ENCODE measurements at places on chromosomes 1 and 21.

- DNase-seq, result no peak
Observed at GRCh38 chr1:18513995-18514394, 33.3 kb downstream of the KLHDC7A start.

GRCh38 chr1:97632075-97632474 is 288.8 kb downstream of the DPYD start:
- DNase-seq, result no peak

DNA sequence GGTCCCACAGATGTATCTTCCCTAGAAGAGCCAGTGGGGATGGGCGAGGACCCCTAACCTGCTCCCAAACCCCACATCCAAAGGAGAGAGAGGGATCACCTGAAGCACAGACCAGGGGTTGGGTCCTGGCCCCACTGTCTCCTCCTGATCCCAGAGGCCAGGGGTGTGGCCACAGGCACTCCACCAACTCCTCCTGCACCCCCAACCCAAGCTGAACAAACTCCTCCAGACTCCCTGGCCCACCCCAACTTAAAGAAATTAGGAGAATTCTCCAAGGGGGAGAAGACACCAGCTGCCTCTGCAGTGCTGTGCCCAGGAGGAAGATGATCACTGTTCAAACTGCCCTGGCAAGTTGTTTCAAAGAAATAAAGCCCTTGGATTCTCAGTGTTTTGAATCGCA is 4.5 kb upstream of the PRAMEF12 start:
- no peak for DNase-seq

DNA sequence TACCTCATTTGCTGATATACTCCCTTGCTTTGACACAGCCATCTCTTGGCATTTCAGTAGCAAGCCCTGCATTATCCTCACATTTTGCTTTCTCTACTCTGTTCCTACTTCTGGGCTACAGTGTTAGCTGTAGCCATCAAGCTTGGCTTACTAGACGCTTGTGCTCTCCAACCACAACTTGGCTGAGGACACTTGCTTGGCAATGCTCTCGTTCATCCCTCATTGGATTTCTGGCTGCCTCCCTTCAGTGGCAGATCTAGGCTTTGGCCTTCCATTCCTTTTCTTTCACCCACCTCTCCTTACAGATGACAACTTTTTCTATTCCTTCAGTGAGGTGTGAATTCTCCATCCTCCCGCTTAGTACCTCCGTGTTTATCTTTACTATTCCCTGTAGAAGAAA is 428.7 kb upstream of the LRRC7 start:
- no peak for DNase-seq

GRCh38 chr1:224782281-224783000 is 147.0 kb upstream of the DNAH14 start:
- no peak for DNase-seq

DNA sequence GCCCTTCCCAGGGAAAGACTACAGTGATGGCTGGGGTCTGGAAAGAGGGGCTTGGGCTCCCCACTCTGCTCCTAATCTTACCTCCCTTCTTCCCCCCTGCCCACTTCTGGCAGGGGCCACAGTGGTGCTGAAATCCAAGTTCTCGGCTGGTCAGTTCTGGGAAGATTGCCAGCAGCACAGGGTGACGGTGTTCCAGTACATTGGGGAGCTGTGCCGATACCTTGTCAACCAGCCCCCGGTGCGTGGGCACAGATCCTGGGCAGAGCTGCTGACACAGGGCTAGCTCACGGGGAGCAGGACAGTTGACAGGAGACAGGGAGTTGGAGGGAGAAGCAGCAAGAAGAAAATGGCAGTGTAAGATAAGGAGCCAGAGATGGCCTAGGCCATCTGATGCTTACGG is 2.4 kb downstream of the SLC27A3 start:
- no peak for DNase-seq

- no peak for DNase-seq
Observed at GRCh38 chr1:101162300-101162699, 74.5 kb upstream of the S1PR1 start.

GRCh38 chr1:236058141-236058934 is 6.6 kb downstream of the NID1 start:
- no peak for DNase-seq

GRCh38 chr1:21278860-21279845 is 11.1 kb downstream of the ECE1 start:
- no peak for DNase-seq

DNA sequence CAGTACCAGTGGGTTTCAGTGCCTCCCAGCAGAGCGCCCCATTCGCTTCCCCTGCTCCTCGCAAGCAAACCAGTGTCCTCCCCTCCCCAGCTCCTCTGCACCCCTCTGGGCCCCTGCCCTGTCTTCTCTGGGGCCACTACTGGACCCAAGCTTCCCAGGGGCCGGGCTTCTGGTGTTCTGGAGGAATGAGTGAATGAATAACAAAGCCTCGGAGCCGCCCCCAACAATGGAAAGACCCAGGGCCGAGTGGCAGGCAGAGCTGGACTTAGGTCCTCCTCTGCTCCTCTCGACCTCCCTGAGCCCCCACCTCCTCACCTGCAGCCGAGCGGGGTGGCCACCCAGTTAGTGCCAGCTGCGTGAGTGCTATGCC is 37.6 kb downstream of the MATN1 start:
- DNase-seq, result no peak

GRCh38 chr1:220828179-220828490 is 41.4 kb downstream of the MTARC1 start:
- DNase-seq, result no peak

DNA sequence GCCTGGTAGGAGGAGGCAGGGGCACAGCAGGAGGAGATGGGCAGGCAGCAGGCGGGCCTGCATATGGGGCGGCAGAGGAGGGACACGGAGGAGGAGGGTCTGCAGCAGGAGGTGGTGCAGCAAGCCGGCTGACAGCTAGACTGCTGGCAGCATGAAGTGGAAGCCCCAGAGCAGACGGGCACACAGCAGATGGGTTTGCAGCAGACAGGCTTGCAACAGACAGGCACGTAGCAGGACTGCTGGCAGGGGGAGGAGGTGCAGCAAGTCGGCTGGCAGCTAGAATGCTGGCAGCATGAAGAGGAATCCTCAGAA is 615 bp downstream of the KRTAP10-5 start:
- no peak for DNase-seq

DNA sequence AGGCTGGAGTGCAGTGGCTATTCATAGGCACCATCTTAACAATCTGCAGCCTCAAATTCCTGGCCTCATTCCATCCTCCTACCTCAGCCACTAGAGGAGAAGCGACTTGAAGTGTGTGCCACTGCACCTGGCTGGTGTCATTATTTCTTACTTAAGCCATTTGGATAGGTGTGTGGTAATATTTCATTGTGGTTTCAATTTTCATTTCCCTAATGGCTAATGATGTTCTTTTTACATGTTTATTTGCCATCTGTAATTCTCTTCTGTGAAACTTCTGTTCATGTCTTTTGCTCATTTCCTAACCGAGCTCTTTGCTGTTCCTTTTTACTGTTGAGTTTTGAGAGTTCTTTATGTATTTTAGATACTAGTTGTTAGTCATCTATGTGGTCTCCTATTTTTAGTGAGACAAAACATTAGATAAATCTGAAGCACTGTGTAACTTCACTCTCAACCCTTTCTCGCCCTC is 66.8 kb downstream of the SLC27A3 start:
- DNase-seq, result no peak

GRCh38 chr1:224785040-224785328 is 144.5 kb upstream of the DNAH14 start:
- no peak for DNase-seq

DNA sequence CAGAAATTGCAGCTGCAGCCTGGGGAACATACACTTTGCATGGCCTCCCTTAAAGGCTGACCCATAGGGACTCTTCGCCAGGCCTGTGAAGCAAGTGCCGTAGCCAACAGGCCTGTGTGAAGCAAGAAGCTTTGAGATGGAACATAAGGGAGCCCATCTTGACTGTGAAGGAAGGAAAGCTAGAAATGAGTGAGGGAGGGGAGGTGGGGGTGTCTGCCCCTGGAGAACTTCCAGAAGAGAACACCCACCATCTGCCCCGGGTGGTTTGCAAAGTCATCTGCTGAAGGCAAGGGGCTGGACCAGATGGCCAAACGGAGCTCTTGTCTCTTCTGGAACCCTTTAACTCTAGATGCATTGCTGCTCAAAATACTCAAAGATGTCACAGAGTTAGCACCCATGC is 103.3 kb upstream of the GRIK3 start:
- DNase-seq, result no peak

DNA sequence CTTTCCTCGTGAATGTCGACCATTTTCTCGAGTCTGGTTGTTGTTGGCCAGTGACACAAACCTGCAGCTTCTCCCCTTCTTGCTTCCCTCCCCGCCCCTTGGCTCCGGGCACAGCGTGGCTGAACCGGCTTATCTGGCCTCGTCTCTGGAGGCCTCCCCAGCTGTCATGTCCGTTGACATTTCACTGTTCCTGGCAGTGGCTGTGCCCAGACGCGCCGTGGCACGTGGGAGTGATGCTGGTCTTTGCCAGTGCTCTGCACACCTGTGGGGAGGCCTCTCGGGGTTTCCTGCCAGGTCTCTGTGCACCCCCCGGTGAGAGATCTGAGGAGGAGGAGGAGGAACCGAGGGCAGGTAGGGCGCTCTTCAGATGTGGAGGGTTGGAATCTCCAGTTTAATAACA is 23.7 kb downstream of the SKI start:
- DNase-seq, result no peak

- DNase-seq, result no peak
Observed at GRCh38 chr21:26826801-26827200, 18.4 kb downstream of the ADAMTS1 start.

- no peak for DNase-seq
Observed at GRCh38 chr1:112359961-112360767, 35.9 kb upstream of the CTTNBP2NL start.

DNA sequence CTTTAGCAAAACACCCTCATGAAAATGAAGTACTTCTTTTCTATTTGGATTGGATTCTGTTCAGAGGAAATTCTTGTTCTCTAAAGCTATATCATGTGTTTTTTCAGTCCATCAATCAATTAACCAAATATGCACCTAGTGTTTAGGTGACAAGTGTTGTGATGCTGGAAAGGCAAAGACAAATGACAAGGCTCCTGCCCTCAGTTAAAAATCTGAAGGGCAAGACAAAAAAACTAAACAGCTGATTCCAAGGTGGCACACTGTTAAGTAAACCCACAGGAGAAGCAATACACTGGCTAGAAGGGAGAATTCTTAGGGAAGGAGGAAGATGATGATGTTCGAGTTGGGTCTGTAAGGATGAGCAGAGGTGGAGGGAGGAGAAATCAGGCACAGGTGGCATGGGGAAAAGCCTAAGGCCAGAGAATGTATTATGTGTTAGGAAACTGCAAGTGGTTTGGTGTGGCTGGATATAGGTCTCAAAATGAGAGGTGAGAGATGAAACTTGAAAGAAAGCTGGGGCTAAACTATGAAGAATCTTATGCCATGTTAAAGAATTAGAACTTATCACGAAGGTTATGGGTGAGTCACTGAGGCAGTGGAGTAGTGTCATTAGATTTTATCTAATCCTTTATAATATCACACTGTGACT is 51.8 kb upstream of the GFI1 start:
- no peak for DNase-seq

GRCh38 chr1:47569681-47570470 is 132.0 kb downstream of the FOXD2 start:
- DNase-seq, result no peak

DNA sequence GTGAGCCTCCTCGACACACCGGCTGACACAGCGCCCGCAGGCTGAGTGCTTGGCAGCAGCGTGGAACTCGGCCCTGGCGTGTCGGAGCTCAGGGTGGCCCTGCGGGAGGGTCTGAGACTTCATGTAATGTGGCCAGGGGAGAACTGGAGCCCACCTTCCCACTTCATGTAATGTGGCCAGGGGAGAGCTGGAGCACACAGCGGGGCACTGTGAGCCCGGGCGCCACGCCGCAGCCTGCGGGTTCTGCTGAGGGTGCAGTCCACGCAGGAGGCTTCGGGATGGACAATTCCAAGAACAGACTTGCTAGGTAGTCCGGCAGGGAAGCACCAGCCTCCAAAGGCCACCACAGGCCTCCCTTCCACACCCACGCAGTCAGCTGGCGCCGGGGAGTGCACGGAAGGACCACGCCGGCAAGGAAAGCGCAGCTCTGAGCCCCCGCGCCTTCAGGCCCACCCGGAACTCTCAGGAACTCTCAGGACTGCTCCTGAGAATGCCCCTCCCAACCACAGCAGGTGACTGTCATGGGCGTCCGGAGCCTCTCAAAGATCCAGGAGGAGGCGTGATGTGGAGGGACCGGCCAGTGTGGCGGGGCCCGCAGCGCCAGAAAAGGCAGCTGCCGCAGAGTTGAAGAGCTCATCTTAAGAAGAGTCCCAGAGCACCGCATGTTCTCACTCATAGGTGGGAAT is 19.3 kb upstream of the ADARB1 start:
- DNase-seq, result no peak

- DNase-seq, result no peak
Observed at GRCh38 chr1:206709322-206709721, 24.6 kb downstream of the MAPKAPK2 start.

DNA sequence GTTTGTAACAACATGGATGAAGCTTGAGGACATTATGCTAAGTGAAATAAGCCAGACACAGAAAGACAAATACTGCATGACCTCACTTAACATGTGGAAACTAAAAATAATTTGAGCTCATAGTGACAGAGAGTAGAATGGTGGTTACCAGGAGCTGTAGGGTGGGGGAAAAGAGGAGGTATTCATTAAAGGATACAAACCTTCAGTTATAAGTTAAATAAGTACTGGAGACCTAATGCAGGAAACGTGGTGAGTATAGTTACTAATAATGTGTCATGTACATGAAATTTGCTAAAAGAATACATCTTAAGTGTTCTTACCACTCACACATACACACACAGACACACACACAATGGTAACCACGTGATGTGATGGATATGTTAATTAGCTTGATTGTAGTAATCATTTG is 86.7 kb downstream of the NGF start:
- no peak for DNase-seq

GRCh38 chr1:150534002-150534401 is 15.2 kb upstream of the ADAMTSL4 start:
- DNase-seq, result no peak

Measured in naive thymus-derived CD8-positive, alpha-beta T cell (primary cell).